ENCODE measurements at places on chromosomes 7 and 10.

DNA sequence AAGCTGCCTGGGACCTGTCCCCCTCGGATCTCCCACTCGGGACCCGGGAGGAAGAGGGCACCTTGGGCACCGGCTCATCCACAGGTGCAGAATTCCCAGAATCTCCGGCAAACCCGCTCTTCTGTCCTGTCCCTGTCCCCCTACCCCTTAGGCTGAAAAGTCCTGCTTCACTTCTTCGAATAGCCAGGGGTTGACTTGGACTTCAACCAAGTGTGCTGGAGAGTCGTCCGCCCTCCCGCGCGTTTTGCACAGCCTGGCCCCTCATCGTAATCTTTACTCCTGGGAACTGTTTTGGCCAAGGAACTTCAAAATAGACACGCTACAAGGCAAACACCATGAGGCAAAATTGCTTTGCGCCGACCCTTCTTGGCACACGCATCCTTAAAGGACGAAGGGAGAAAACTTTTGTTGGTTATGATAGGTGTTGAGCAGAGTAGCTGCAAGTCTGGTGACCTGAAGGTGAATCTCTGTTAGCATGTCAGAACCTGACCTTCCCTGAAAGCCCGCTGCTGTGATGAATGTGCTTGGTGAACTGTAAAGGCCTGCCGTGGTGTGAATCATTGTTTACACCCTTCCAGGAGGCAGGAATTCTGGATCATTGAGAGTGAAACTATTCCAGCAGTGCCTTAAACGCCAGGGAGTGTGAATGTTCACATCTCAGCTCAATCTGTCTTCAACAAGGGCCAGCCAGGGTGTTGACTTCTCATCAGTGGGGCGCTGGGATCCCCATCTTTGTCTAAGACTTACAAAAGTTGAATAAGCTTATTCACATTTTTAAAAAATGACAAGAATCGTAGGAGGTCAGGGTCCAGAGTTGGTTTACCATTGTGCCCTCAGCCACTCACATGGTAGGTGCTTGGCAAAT, 589 bp upstream of the RAPGEF5 start:
- no peak for DNase-seq

DNA sequence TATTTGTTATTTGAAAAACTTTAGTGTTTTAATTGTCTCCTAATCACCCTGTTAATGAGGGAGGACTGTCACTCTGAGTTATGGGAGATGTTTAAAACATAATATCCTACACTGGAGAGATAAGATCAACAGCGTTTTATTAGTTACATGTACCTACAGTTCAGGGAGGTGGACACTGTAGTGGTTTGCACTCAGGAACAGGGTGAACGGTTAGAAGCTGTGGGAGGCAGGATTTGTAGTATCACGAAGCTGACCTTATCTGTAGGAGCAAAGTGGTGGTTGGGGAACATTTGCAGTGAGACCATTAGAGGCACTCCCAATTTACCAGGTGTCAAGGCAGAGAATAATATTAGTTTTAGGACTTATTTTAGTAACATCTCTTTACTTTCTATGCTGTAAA, 193.3 kb upstream of the KCND2 start:
- no peak for DNase-seq

GRCh38 chr10:72132854-72133253, 44.5 kb upstream of the SPOCK2 start:
- DNase-seq: no peak

GRCh38 chr10:56874950-56875349, 513.9 kb upstream of the ZWINT start:
- DNase-seq: no peak

DNA sequence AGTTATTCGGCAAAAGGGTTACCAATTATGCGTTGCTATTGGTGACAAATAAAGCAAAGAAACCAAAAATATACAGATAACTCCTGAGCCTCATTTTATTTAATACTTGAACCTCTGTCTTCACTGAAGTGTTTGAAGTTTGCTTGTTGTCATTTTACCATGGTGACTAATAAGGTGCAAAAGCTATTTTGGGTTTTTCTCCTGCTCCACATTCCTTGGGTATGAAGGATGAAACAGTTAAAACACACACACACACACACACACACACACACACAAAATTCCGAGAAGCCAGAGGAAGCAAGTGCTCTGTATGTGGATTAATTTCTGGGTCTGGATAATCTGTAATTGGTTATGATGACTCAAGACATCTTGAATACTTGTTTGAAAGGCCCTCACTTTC, 246.5 kb downstream of the COBL start:
- no peak for DNase-seq

- DNase-seq: no peak
Observed at GRCh38 chr7:126774077-126774476, 478.7 kb downstream of the GRM8 start.

DNA sequence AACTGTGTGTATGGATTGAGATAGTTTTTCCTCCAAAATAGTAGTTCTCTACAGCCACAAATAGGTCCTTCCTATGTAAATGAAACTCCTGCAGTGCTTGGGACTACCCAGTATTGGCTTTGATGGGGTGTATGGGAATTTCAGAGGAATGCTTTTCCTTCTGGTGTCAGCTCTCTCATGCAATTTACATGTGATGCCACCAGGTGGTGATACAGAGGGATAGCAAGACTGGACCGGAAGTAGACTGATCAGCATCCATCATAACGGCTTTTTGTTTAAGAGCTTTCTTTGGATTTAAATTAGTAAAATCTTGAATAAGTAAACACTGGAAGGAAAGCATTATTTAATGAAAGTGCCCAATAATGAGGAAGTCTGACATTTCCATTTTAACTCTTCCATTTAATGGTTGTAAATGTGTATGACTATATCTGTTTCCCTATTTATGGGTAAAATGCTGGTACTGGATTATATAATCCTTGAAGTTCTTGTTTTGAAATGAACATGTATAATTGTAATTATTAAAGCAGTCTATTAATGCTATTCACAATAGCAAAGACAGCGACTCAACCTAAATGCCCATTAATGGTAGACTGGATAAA, 22.7 kb downstream of the DYNC1I1 start:
- no peak for DNase-seq

GRCh38 chr10:88032566-88032965, 169.1 kb downstream of the PTEN start:
- no peak for DNase-seq

GRCh38 chr7:111937163-111937562, 269.0 kb downstream of the DOCK4 start:
- DNase-seq: no peak

GRCh38 chr10:13684252-13684791, 97.6 kb downstream of the PRPF18 start:
- DNase-seq: no peak

Data from stimulated activated naive B cell treated with anti-CD40 and anti-IgM and Interleukin-4, amounts not matched to agents 10 μg/mL and 1 μg/mL and 100 μg/mL, for 72 hours (primary cell).